GM23338 (cell line): ENCODE measurements at places on chromosomes 3 and 15.

DNA sequence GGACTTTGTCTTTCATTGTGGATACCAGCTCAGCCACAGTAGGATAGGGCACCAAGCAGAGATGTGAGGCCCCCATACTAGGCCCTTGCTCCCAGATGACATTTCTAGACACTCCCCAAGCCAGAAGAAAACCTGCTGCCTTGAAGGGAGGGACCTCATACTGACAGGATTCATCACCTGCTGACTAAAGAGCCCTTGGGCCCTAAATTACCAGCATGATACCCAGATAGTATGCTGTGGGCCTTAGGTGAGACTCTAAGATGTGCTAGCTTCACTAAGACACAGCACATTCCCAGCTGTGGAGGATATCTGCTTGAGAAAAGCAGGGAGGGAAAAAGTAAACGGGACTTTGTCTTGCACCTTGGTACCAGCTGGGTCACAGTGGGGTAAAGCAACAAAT is 324.0 kb downstream of the TBL1XR1 start:
- DNase-seq: no peak

DNA sequence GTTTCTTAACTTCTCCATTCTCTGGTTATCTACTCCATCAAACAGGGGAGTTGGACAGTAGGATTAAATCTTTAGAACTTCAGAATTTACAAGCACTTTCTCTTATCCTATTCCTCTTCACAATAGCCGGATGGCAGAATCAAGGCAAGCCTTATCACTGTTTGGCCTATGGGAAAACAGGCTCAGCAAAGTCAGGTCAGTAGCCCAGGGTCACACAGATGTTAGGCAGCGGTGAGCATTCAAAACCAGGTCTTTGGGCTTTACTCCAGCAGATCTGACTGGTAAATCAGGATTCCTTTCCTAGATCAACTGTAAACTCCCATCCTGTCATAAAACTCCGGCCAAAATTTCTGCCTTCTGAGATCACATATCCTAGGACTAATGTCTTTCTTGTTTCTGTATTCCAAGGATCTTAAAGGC is 258.4 kb downstream of the OPA1 start:
- DNase-seq: no peak

DNA sequence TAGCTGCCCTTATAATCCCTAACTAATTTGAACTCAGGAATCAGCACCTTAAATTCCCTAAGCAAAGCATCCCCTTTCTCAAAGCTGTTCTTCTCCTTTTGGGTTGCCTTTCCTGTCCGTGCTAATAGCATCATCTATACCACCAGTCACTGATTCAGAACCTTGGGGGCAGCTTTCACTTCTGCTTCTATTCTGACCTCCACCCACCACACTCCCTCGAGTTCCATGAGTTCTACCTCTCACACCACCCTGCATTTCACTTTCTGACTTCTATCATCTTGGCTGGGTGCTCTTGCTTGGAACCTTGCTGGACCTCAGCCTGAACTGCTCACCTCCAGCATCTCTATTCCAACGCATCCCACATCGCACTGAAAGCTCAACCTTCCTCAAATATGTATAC is 55.4 kb upstream of the KCNMB2 start:
- no peak for DNase-seq

GRCh38 chr3:65556934-65557577 is 481.7 kb downstream of the MAGI1 start:
- DNase-seq: no peak

DNA sequence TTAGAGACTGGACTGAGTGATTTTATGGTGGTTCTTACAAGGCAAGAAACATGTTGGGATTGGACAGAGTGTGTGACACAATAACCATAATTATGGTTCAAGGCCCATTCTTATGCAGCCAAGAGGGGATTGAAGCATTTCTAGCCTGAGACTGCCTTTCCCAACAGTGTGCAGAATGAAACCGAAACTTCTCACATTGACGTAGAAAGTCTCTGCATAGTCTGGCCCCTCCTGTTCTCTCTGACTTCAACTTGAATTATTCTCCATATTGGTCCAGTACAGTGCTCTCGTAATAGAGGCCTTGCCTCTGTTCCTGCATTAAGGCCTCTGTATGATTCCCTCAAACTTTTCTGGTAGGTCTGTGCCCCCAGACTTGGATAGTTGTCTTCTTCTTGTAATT is 138.3 kb downstream of the DIPK2A start:
- DNase-seq: no peak

- DNase-seq: no peak
These were observed 64.6 kb downstream of the CD200 start for GRCh38 chr3:112397556-112397955.

GRCh38 chr15:82530606-82531379 is 9.5 kb downstream of the RPS17 start:
- peak; percentile 83 for DNase-seq

DNA sequence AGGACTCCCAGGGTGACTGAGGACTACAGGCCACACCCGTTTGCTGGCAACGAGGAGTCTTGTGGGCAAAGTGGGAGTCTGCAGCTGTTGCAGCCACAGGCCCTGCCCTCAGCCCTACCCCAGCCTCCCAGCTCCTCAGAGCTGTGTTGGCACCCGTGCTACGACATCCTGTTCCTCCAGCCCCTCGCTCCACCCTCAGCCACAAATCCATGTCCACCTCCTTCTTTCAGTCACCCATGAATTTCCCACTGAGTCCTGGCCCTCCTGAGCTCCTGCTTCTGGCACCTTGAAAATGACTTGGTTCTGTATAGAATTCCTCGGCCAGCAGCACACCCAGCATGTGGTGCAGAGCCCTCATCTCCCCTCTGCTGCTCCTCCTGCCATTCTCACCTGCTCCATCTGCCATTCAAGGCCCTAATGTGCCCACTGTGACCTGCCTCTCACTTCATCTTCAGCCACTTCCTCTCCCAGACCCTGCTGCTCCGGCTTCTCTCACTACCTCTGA is 20.9 kb upstream of the VILL start:
- DNase-seq: no peak

- no peak for DNase-seq
These were observed 43.2 kb upstream of the UBE2E2 start for GRCh38 chr3:23159929-23160328.

DNA sequence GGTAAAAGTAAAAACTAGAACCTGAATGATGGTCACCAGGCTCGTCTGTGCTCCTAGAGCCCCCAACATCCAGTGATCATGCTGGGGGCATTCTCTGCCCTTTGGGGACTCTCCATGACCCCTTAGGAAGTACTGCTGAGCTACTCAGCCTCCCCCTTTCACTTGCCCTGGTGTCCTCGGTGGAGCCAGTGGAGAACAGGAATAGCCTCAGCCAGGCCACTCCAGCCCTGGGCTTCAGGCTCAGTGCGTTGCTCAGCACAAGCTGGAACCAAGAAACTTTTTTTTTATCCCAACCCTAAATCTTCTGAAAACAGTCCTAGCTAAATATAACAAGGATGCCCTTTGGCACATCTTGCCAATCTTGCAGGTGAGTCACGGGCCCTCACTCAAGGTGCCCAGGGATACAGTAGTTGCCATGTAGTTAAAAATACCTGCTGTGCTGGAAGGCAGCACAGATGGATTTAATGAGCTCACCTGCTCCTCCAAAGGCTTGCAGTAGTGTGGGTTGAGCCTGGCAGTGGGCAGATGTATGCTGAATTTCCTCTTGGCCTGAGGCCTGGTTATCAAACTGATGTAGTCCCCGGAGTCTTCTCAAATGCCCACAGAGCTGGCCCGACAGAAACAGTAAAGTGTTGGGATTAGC is 46.9 kb upstream of the TMEM158 start:
- no peak for DNase-seq

- DNase-seq: no peak
These were observed 42.0 kb downstream of the SRP14 start for GRCh38 chr15:39997031-39997430.

DNA sequence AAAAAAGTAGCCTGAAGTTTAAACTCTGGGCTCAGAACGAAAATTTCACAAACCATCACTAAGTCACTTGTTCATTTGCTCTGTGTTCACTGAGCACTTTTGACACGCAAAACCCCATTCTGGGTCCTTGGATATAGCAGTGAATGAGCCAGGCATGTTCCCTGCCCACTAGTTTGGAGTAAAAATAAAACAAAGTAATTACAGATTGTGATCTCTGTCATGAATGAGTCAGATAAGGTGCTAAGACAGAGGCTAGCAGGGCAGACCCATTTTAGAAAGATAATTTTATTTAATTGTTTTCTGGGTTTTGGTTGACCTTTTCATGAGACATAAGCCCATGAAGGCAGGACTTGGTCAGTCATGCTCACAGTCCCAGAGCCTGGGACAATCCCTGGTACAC is 84.1 kb upstream of the ARHGEF3 start:
- DNase-seq: no peak

GRCh38 chr3:143367171-143367570 is 247.6 kb downstream of the CHST2 start:
- no peak for DNase-seq
